ENCODE measurements at places on chromosomes 12 and 14.

DNA sequence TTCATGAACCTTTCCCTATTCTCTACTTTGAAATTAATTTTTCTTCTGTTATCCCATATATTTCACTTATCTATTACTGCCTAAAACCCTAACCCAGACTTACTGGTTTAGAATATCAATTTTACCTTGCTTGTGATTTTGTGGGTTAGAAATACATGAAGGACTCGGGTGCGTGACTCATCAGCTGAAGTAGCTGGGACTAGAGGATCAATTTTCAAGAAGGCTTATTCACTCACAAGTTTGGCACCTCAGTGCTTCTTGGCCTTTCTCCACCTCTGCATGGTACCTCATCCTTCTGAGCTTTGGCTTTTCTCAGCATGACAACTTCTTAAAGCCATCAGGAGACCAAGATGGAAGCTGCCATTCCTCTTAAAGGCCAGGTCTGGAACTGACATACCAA is 57.8 kb downstream of the TMEM117 start:
- no peak overlapping the region for H3K4me3 ChIP-seq
- H3K27me3 ChIP-seq, result no peaks in the 10 kb centered on the region
- no peaks in the 10 kb centered on the region for H3K36me3 ChIP-seq

DNA sequence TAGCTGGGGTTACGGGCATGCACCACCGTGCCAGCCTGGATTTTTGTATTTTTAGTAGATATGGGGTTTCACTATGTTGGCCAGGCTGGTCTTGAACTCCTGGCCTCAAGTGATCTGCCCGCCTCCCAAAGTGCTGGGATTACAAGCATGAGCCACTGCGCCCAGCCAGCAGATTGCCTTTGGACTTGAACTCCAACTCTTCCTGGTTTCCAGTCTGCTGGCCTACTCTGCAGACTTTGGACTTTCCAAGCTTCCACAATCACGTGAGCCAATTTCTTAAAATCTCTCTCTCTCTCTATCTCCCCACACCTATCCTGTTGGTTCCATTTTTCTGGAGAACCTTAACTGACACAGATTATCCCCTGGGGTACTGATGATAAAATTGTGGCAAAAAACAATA is 55.0 kb downstream of the EMP1 start:
- peaks cover 5% of the 10 kb centered on the region for H3K4me1 ChIP-seq
- H3K4me3 ChIP-seq, result no peak overlapping the region
- H3K36me3 ChIP-seq, result no peaks in the 10 kb centered on the region
- H3K27me3 ChIP-seq, result peaks cover 14% of the 10 kb centered on the region

DNA sequence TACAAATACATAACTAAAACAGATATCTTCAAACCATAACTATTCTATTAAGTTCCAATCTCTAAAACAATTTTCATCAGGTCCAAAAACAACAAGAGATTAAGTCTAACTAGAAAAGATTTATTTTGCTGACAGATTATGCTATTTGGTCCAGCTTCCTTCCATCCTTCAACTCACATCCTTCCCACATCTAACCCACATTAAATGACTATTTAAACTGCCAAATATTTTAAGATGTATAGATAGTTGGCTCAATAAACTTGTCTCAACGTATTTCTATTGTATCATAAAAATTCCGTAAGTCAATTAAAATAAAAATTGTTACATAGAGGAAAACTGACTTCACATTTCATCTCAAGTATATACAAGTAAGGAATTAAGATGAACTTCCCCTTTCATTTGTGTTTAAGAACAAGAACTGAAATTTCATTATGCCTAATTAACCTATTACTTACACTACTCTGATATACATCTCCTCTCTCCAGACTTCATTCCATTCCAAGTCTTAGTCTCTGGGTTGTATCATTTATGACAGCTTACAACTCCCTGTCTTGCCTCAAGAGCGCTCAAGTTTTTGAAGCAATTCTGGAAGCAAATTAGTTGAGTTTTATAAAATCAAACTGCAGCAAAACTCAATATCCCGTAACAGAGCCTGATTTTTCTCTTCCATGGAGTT is 25.4 kb downstream of the PAWR start:
- no peaks in the 10 kb centered on the region for H3K36me3 ChIP-seq
- H3K27me3 ChIP-seq, result peaks cover 2% of the 10 kb centered on the region
- no peak for DNase-seq
- no peak overlapping the region for H3K4me3 ChIP-seq
- no peak overlapping the region for H3K27ac ChIP-seq
- no peaks in the 10 kb centered on the region for H3K4me1 ChIP-seq

- H3K4me3 ChIP-seq, result no peak overlapping the region
- no peaks in the 10 kb centered on the region for H3K27me3 ChIP-seq
- H3K4me1 ChIP-seq, result no peaks in the 10 kb centered on the region
- no peak overlapping the region for H3K27ac ChIP-seq
- H3K36me3 ChIP-seq, result peaks cover 2% of the 10 kb centered on the region
Observed at GRCh38 chr14:56181681-56182085, 63.5 kb downstream of the PELI2 start.

DNA sequence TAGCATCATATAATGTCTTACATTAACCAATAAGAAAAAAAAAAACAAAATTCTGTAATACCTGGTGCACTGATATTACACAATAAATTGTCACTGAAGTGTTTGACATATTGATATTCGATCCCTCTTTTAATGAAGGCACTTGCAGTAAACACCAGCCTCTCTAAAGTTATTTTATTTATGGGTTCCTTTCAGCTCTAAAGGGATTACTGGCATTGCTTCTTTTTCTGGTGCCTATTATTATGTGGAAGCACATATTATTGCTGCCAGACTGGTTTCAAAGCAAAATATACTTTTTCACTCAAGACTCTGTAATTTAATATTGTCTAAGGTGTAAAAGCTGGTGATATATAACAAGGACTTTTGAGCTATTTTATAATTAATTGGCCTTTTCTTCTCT is 1090.5 kb downstream of the TRHDE start:
- no peaks in the 10 kb centered on the region for H3K4me1 ChIP-seq
- no peak overlapping the region for H3K4me3 ChIP-seq
- H3K27ac ChIP-seq, result no peak overlapping the region
- H3K27me3 ChIP-seq, result no peaks in the 10 kb centered on the region
- DNase-seq, result no peak
- H3K36me3 ChIP-seq, result no peaks in the 10 kb centered on the region

DNA sequence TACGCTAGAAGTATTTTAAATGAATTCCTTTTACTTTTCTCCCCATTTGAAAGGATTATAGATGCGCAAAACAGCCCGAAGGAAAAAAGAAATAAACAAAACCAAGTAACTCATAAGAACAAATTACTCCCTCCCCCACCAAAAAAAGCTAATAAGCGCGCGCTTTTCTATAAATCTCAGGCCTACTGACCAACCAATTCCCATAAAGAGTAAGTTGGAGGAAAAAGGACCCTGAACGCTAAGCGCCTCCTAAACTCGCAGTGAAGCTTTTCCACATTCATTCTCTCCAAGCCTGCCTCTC is 588 bp downstream of the MBIP start:
- peaks cover 46% of the 10 kb centered on the region for H3K4me1 ChIP-seq
- H3K4me3 ChIP-seq, result peak overlapping the region; percentile 93
- peaks cover 4% of the 10 kb centered on the region for H3K36me3 ChIP-seq
- peaks cover 13% of the 10 kb centered on the region for H3K27me3 ChIP-seq
- peak overlapping the region; percentile 92 for H3K27ac ChIP-seq

- no peak overlapping the region for H3K4me3 ChIP-seq
- peak overlapping the region; percentile 29 for H3K27ac ChIP-seq
Observed at GRCh38 chr12:51056242-51056641, 8.1 kb downstream of the LETMD1 start.

- no peaks in the 10 kb centered on the region for H3K36me3 ChIP-seq
- H3K27ac ChIP-seq, result no peak overlapping the region
- H3K4me3 ChIP-seq, result no peak overlapping the region
- no peaks in the 10 kb centered on the region for H3K4me1 ChIP-seq
Observed at GRCh38 chr12:77124767-77125166, 59.4 kb upstream of the E2F7 start.

GRCh38 chr14:91252871-91253794 is 8.6 kb upstream of the GPR68 start:
- H3K27ac ChIP-seq, result peak overlapping the region; percentile 72
- peaks cover 7% of the 10 kb centered on the region for H3K36me3 ChIP-seq
- peaks cover 86% of the 10 kb centered on the region for H3K4me1 ChIP-seq
- peak overlapping the region; percentile 38 for H3K4me3 ChIP-seq
